ENCODE measurements at places on chromosomes 7 and 10.

DNA sequence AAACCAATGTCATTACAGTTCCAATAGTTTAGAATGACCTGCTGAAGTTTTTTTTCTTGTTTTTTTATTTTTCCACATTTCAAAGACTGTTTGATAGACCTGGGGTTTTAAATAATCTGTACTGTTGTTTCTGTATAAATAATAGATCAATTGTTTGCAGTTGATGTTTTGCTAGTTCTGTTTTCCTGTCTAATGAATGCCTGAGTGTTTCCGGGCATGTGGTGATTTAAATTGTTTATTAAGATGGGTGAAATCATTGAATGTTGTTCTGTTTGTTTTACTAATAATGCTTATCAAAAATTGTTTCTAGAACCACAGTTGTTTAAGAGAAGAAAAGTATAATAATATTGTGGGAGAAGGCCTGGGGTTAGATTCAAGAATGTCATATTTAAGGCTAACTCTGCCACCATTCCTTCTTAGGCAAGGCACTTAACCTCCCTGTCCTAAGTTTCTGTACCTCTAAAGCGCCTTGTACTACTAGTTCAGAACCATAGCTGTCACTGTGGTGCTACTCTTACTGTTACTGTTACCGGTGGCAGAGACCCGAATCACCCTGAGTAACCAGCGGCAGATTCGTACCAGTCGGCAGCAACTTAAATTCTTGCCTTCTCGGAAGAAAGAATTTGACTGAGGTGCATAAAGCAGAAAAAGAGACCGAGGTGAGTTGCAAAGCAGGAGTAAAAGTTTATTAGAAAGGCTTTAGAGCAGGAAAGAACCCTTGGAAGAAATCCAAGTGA is 1014.1 kb downstream of the REEP3 start:
- DNase-seq = no peak

DNA sequence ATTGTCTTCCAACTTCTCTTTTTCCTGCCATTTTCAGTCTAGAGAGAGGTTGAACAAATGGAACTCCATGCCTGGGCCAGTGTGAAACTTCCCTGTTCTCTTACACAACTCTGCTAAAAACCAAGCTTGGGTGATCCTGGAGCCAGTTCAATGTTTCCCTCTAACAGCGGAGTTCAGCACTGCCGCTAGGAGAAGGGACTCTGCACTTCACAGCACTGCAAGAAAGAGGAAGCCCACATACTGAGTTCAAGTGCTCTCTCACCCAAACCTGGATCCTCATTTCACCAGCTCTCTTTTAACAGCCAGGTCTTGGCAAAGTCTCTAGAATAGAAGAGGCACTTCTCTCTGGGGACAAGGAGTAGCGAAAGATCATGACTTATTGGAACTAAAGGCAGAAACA is 18.8 kb downstream of the FOXI2 start:
- DNase-seq = no peak

DNA sequence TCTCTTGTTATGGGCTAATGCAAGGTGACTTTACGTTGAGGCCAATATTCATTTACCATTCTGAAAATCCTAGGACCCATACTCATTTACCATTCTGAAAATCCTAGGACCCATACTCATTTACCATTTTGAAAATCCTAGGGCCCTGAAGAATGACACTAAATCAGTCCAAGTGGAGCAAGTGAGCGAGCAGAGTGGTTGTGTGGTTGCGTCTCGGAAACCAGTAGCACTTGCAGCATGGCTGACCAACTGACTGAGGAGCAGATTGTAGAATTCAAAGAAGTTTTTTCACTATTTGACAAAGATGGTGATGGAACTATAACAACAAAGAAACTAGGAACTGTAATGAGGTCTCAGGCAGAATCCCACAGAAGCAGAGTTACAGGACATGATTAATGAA is 6.9 kb downstream of the SAR1A start:
- DNase-seq = peak; percentile 41

DNA sequence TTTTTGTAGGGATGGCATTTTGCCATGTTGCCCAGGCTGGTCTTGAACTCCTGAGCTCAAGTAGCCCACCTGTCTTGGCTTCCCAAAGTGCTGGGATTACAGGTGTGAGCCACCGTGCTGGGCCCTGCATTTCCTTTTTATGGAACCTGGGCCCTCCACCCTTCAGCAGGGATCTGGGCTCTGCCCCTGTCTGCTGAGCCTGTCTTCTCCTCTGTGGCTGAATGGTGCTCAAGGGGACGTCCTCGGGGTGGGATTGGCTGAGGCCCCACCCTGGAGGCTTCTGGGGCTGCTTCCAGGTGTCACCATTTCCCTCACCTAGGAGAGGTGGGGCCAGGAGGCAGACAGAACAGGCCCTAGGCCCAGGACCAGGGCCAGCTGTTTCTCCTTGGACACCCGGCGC is 18.4 kb downstream of the FAM241B start:
- DNase-seq = no peak

- DNase-seq = no peak
Measured at GRCh38 chr7:89695241-89695640, 459.0 kb upstream of the STEAP1 start.

GRCh38 chr10:97779492-97779891 is 7.7 kb upstream of the SFRP5 start:
- DNase-seq = no peak

- DNase-seq = no peak
Measured at GRCh38 chr10:30233186-30233959, 115.7 kb downstream of the MTPAP start.

DNA sequence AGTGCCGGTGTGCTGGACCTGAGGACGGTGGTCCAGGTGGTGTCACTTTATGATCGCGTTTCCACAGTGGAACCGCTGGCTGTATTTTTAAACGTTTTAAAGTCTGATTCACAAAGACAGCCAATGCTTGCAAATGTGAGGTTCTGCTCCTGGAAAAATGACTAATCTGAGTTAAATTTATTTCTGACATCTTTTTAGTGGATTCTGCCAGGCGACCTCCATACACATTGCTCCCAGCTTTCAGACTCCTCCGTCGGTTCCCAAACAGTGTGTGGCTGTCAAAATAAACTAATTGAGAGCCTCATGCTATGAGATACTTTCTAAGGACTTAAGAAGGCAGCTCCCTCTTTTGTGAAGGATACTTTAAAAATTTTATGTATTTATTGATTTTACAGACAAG is 12.7 kb upstream of the TTYH3 start:
- DNase-seq = no peak

DNA sequence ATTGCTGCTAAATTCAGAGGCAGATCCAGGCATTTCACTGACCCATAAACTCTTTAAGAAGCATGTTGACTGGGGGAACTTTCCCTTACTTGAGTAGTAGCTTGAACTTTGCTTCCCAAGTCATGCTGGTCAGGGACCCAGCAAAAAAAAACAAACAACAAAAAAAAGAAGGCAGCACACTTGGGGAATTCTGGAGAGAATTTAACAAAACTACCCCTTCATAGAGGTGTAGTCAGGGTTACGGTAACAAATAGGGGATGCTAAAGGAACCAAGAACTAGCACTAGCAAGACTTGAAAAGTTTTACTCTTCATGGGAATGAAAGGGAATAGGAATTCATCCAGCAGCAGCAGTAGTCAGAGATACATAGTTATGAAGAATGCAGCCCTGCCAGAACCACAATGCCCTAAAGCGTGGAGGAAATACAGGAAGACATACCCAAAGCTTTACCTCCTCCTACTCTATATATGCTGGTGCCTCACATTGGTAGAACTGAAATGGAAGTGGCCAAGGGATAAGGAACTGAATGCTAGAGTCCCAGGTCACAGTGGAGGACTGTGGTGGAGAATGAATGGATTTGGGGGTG is 67.3 kb downstream of the PHYHIPL start:
- no peak for DNase-seq

GRCh38 chr7:135188298-135188984 is 17.9 kb upstream of the CYREN start:
- DNase-seq = no peak

DNA sequence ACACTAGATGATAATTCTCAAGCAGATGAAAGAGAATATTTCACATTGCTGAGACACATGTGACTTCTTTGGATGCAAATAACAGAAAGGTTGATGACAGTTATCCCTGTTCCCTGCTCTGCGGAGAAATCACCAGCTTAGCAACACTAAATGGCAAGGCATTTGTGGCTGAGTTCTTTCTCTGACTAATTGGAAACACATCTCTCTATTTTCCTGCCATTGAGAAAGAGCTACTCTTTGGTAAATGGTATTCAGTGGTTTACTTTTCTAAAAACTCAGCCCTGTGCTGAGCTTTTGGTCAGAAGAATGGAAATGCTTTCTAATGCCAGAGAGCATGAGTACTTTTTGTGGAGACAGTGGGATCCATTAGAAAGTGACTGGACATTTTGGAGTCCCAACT is 771.4 kb downstream of the LRMDA start:
- no peak for DNase-seq

GRCh38 chr7:156793334-156793733 is 99.6 kb downstream of the LMBR1 start:
- no peak for DNase-seq

- no peak for DNase-seq
Measured at GRCh38 chr10:72315054-72315453, 39.7 kb downstream of the DNAJB12 start.

- DNase-seq = no peak
Measured at GRCh38 chr7:123494193-123494796, 40.1 kb downstream of the IQUB start.

DNA sequence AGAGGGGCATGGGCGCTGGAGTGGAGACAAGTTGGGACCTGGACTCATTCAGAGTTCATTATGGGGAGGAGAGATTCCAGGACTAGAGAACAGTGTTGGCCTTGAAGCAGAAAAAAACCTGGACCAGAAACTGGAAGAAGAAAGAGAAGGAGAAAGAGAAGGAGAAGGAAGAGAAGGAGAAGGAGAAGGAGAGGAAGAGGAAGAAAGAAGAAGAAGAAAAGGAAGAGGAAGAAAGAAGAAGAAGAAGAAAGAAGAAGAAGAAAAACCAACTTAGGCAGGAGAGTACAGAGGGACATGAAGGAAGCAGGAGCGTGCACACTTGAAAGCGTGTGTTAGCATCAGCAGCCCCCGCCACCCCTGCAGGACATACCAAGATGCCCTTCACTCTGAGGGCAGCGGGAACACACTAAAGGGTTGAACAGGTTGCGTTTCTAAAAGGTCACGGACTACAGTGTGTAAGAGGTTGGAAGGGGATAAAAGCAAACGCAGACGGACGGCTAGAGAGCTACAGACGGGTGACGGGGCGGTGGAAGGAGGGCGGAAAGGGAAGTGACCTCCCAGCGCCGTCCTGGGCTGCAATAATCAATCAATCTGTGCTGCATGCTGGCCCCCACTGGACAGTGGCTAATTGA is 95.3 kb downstream of the SEC61G start:
- DNase-seq = no peak

DNA sequence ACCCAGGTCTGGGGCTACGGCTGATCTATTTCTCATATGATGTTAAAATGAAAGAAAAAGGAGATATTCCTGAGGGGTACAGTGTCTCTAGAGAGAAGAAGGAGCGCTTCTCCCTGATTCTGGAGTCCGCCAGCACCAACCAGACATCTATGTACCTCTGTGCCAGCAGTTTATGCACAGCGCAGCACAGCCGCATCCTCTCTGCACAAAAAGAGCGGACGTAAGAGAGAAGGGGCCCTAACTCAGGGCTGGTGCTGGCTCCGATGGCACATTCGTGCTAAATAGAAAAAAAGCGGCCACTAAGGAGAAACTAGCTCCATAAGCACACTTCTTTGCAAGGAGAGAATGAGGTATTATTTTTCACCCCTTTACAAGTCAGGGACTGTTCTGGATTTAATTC is 28.3 kb upstream of the PRSS1 start:
- no peak for DNase-seq

DNA sequence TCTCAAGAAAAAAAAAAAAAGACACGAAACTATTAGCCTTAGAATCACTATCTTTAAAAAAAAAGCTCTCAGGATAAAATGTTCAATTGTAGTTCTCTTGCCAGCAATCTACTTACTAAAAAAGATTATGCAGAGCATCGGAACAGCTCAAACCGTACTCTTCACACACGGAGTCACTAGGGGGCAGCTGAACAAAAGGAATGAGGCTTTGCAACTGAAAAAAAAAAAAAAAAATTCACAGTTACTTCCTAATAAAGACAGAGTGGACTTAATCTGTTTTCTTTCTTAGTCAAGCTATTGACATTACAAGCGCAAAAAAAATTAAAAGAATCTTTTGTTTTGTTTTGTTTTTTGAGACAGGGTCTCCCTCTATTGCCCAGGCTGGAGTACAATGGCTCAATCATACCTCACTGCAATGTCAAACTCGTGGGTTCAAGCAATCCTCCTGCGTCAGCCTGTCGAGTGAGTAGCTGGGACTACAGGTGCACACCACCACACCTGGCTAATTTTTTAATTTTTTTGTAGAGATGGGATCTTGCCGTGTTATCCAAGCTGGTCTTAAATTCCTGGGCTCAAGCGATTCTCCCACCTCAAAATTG is 11.5 kb downstream of the PMS2 start:
- DNase-seq = no peak

GRCh38 chr10:50375051-50375452 is 123.7 kb upstream of the ASAH2 start:
- no peak for DNase-seq

GRCh38 chr7:42217548-42217947 is 19.5 kb downstream of the GLI3 start:
- no peak for DNase-seq

- no peak for DNase-seq
Measured at GRCh38 chr10:97780841-97781617, 9.2 kb upstream of the SFRP5 start.

- no peak for DNase-seq
Measured at GRCh38 chr7:79272066-79272669, 181.3 kb downstream of the MAGI2 start.

- no peak for DNase-seq
Measured at GRCh38 chr7:28615091-28615490, 202.8 kb downstream of the CREB5 start.

GRCh38 chr7:6252748-6253147 is 19.7 kb downstream of the CYTH3 start:
- DNase-seq = no peak

GRCh38 chr10:32771217-32771616 is 186.8 kb downstream of the ITGB1 start:
- DNase-seq = no peak

DNA sequence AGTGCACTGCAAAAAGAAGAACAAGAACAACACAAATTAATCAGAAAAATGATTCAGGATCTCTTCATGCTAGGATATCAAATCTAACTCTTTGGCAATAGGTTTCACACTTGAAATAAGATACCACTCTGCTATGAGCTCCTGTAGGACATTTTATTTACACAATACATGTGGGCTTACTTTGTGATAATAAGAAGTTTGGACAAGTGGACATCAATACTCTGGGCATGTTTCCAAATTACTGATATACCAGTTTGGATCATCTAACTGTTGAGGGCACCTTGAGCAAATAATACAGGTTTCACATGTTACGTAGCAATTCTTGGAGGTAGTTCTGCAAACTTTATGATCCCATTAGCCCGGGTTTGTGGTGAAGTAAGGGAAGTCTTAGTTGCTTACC is 59.8 kb downstream of the CPVL start:
- no peak for DNase-seq

GRCh38 chr7:102072636-102073209 is 213.9 kb upstream of the SH2B2 start:
- no peak for DNase-seq

DNA sequence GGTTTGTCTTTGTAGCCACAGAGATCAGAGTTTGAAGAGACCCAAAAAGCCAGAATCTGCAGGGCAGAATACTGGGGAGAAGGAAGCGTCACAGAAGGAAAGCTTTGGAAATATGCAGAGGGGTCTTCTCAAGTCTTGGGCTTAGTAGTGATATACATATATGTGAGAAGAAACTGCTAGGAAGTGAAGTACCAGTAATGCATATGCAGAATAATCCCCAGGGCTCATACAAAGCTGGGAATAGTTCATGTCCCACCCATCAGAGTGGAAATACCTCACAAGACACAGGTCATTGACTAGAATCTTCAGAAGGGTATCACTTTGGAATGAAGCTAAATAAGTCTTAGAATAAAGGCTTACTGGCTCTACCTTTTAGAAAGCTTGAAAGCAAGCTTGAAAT is 39.6 kb downstream of the C10orf71 start:
- DNase-seq = no peak
